ENCODE measurements at places on chromosomes 3 and 15.

GRCh38 chr3:136783708-136784191 lies 31.6 kb upstream of the STAG1 start:
- no peak for DNase-seq

- no peak for DNase-seq
These were observed 3.9 kb downstream of the SLC6A1 start for GRCh38 chr3:10996345-10997013.

DNA sequence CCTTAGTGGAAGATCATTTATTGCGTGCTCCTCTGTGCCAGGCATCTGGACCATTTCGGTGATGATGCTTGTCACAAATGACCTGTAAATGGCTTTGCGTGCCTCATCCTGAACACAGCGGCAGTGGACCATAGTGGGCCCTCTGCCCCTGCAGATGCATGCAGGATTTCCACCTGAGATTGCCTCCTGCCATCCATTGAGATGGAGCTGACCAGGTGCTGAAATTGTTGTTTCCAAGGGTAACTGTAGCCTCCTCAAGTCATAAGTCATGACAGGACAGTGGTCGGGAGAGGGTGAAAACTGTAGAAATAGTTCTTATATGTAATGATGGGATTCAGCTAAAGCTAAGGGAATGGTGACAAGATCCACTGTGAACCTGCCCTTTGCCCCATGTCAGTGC lies 35.5 kb downstream of the CLSTN2 start:
- no peak for DNase-seq

DNA sequence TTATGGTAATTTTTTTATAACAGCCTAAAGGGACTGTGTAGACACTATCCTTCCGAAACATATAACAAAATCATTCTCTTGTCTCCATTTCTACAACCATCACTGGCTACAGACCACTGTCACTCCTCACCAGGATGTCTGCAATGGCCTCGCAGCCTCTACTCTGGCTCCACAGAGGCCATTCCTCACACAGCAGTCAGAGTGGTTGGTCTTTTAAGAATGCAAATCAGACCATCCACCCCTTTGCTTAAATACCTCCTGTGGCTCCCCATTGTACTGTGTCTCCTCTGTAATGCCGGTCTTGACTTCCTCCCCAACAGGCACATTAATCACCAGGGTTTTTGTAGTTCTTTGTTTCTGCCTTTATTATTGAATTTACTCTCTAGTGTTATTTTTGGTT lies 344.8 kb downstream of the ERC2 start:
- no peak for DNase-seq

- no peak for DNase-seq
These were observed 255.0 kb upstream of the ROPN1 start for GRCh38 chr3:124246949-124247348.

GRCh38 chr3:101544161-101544850 lies 17.4 kb upstream of the TRMT10C start:
- DNase-seq: no peak

DNA sequence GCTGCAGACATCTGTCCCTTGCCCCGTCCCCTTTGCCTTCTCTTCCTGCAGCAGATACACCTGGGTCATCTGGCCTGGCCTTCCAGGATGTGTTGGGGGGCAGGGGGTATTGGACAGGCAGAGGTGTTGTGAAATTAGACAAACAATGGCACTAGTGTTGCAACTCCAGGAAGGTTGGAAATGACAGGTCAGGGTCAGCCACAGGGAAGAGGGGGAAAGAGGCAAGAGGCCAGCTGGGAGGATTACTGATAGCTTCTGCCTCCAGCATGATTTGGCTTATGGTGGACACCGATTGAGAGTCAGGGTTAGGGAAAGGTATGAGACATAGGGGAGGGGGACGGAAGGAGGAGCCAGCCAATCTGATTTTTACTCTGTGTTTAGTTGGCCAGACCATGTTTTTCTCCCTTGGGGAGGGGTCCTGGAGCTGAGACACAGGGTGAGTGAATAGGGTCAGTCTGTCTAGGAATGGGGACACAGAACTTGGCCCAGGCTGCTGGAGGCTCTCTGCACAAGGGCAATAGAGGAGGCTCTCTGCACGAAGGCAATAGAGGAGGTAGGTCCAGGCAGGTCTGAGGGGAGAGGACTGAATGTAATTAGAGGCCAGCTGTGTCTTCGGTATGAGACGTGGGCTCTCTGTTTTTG lies 3.4 kb upstream of the ATP2B2 start:
- DNase-seq: no peak

- no peak for DNase-seq
These were observed 642.0 kb upstream of the KCNMB2 start for GRCh38 chr3:177894081-177894728.

DNA sequence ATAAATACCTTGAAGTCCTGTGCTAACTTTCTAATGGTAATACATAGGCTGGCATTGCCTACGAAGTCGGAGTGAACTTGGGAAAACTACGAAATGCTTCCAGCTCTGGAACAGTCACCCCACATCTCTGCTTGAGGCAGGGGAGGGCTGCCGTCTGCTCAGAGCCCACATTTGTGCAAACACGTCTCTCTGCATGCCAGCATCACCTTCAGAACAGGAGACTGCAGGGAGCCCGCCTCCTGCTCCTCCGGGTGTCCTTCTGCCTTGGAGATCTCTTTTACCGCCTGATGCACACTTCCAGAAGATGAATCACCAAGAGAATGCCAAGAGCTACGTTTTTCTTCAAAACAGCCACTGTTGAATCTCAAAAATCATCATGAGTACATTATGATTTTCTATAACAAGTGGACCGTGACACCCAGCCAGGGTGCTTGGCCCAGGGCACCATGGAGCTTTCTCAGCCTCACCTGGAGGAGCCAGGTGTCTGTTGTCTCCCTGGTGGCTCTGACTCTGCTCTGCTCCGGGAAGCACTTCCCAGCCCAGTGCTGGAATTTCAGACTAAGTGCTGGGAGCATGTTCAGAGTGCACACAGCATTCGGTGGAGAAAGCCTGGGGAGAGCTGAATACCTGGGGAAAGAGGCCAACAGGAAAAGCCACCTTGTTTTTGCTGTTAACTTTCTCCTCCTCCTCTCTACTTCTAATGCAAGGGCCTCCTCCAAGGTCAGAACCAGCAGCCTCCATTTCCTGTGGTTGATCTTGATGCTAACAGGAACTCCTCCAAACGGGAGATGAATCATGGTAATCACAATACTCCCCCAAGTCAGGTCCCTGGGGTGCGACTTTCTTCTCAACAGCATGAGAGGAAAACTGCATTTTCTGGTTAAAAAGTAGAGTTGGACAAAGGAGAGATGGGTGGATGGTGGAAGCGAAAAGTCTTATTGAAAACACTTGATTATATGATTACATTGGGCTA lies 467.7 kb downstream of the GABRG3 start:
- DNase-seq: no peak

DNA sequence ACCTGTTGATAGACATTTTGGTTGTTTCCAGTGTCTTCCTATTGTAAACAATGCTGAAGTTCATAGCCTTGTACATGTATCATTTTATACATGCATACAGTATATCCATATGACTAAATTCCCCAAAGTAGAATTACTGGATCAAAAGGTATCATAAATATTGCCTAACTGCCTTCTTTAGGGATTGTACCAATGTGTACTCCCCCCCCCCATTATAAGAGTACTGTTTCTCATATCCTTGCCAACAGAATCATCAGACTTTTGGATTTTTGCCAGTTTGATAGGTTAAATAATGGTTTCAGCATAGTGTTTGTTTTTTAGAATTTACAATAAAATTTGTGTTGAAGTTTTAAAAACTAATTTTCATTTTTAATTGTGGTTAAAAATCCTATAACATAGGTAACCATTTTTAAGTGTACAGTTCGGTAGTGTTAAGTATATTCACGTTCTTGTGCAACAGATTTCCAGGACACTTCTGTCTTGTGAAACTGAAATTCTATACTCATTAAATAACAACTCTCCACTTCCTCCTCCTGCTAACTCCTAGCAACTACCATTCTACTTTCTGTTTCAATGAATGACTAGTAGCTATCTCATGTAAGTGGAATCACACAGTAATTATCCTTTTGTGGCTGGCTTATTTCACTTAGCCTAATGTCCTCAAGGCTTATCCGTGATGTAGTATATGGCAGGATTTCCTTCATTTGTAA lies 30.8 kb upstream of the MAP3K13 start:
- no peak for DNase-seq

DNA sequence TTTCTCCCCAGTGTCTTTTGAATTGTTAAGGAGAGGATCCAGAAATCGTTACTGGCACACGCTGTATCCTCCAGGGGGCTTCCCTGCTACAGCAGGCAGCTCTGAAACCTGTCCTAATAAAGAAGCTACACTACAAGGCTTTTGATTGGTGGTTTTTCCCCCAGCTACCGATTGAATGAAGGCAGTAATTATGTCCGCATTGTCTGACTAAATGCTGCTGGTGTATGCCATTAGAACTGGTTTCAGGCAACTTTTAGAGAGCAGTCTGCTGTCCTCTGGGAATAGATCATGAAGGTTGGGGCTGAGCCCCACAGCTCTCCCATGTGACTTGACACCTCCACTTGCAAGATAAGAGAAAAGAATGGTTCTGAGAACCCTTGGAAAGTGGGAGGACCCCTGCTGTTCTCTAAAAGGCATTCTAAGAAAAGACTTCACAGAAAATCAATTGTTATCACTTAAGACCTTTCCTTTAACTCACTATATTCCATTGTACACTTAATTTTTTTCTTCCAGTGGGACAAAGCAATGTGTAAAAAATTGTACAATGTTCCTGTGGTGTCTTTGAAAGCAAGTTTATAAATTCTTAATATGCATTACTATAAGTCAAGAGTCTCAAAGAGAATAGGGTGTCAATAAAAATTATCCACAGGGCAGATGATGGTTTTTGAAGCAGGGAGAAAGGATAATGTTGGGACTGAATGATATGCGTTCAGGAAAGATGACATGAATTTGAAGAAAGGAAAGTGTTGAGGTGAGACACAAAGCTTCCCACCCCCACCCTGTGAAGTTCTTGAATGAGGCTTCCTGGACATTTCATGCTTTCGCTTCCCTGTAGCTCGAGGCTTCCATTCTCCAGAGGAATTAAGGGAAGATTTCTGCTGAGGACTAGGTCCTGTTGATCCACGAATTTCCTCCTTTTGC lies 53.0 kb upstream of the DAZL start:
- DNase-seq: no peak

GRCh38 chr15:39581793-39582285 lies 960 bp downstream of the THBS1 start:
- DNase-seq: no peak

DNA sequence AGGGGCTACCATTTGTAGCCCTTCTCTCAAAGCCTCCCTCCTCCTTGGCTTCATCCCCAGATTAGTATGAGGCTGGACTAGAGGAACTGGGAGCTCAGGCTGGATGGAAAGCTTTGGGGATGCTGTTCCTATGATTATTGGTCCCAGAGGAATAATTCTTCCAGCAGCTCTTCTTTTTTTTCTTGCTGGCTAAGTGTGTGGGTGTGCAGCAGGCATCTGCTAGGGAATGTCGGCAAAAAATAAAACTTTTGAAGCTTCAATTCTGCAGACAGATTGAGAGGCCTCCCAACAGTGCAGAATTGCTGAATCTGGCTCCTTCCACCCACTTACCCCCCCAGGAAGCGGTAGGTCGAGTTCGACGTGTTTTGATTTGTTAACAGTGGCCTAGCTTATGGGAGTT lies 138.5 kb upstream of the ANKRD28 start:
- DNase-seq: no peak

GRCh38 chr3:126541628-126542339 lies 16.9 kb downstream of the C3orf22 start:
- DNase-seq: no peak

DNA sequence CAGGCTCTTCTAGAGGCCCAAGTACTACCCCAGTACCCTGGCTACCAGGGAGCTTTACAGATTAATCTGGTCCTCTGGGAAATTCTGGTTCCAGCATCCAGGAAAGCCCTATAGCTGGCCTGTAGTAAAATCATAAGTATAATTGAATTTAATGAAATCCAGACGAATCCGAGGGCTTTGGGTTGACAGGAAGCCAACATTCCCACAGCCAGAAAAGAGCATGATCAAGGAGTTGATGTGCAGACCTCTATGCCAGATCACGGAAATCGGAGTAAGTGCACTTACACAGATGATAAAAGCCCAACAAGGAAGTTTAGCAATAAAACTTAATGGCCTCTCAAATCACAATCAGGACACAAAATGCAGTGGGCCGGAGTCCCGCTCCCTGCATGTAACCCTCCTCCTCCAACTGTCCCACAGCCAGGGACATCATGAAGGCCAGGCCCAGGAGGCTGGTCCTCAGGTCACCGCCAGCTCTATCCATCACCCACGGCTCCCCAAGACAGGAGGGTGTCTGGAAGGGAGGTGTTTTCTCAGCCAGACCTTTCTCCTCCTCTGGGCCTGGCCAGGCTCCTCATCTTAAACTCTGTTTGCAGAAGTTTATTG lies 62.8 kb upstream of the SEC22A start:
- DNase-seq: no peak

DNA sequence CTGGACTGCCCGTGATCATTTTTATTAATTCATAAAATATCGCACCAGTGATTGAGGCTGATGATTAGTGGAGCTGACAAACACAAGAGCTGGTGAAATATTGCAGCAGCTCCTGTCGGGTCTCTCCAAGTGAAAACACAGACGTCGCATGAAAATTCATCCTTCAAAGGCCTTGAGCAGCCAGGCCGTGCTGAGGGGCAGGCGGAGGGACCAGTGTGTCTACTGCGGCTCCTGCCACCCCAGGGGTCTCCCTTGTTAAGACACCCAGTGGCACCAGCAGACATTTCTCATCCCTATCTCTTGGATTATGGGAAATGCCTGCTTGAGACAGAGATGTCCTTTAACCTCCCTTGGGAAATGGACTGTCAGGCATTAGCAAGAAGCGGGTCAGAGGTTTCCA lies 289.4 kb upstream of the TLE3 start:
- no peak for DNase-seq

DNA sequence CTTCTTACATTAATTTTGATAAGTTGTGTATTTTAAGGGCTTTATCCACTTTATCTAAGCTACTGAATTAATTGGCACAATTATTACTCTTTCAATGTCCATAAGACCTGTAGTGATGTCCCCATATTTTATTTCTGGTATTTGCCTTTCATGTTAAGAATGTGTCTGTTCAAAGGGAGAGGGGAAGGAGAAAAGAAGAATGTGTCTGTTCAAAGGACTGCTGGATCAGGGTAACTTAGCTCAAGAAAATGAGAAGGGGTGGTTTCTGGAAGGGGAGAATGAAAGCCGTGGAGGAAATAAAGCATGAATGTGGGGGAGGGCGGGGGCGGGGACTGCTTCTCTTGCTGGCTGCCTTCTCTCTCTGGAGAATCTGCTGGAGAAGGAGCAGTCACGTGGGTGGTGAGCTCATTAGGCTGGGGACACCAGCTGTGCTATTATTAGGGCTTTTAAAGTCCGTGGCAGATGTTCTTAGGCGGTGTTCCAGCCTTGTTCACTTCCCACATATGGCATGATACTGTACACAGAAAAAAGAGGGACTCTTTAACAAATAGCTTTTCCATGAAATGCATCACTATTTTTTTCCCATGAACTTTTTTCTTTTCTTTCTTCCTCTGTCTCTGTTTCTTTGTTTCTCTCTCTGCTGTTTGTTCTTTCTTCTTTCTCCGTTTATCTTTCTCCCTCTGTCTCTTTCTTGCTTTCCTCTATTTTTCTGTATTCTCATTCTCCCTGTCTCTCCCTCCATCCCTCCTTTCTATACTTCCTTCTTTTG lies 63.7 kb upstream of the ULK4 start:
- no peak for DNase-seq

- DNase-seq: no peak
These were observed 2.6 kb downstream of the PCSK6 start for GRCh38 chr15:101486696-101487459.

GRCh38 chr15:33022629-33023028 lies 171.9 kb downstream of the FMN1 start:
- no peak for DNase-seq

Measured in activated T-helper 2 cell treated with anti-CD3 and anti-CD28 coated beads, Interferon-gamma antibody, Interleukin-2, Interleukin-4, amounts not matched to agents 10 μg/mL and 5 μg/mL and 100 μg/mL, durations not matched to agents 14 hours and 24 hours and 36 hours (primary cell).